ENCODE measurements at places on chromosomes 16 and 17. TPM values are rescaled to one million over a fixed set of nuclear protein-coding genes. Genes with fewer than 3 reads are reported as not detected.

- no peak for DNase-seq
Measured at GRCh38 chr17:76969598-76970172, 101.5 kb downstream of the MGAT5B start.

DNA sequence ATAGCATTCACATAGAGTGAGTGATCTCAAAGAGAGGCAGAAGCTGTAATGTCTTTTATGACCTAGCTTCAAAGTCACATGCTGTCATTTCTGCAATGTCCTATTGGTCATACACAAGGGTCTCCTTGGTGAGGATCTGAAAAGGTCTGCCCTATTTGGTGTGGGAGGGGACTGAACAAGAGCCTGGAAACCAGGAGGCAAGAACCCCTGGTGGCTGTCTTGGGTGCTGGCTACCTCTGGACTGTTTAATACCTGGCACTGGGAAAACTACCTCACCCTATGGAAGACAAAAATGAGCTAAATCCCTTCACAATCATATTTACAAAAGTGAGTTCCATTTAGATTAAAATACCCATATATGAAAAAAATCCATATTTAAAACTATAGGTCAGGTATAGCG, 9.0 kb downstream of the KCTD13 start:
- DNase-seq = no peak

- DNase-seq = no peak
Measured at GRCh38 chr17:82810644-82811430, 29.0 kb downstream of the ZNF750 start.

DNA sequence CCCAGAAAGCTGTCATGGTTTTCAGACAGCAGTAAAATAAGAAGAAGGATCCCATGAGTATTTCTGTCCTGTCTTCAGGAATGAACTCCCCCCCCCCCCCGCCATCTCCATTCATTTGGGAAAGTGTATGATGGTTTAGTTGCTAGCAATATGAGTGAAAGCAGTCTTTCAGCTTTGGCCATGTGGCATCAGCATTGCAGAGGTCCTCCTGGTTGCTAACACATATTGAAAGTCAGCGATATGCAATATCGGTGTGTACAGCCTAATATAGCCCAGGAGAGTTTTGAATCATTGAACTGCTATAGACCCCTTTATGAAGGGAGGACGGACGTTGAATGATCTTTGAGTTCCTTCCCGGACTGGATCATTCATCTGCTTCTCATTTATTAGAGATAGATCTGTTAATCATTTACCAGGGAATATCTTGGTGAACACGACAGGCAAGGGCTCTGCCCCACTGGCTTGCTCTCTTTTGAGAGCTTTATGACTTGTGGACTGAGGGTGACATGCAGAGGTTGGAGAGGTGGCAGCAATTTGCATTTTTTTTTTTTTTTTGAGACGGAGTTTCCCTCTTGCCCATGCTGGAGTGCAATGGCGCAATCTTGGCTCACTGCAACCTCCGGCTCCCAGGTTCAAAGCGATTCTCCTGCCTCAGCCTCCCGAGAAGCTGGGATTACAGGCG, 25.2 kb downstream of the DEF8 start:
- DNase-seq = no peak

GRCh38 chr17:49980703-49981197, 11.8 kb downstream of the DLX4 start:
- no peak for DNase-seq

GRCh38 chr17:44277976-44278375, 10.0 kb upstream of the SLC4A1 start:
- no peak for DNase-seq

GRCh38 chr17:12667299-12667958, 1.7 kb downstream of the MYOCD start:
- DNase-seq = no peak

- no peak for DNase-seq
Measured at GRCh38 chr17:47665655-47666054, 15.9 kb downstream of the KPNB1 start.

DNA sequence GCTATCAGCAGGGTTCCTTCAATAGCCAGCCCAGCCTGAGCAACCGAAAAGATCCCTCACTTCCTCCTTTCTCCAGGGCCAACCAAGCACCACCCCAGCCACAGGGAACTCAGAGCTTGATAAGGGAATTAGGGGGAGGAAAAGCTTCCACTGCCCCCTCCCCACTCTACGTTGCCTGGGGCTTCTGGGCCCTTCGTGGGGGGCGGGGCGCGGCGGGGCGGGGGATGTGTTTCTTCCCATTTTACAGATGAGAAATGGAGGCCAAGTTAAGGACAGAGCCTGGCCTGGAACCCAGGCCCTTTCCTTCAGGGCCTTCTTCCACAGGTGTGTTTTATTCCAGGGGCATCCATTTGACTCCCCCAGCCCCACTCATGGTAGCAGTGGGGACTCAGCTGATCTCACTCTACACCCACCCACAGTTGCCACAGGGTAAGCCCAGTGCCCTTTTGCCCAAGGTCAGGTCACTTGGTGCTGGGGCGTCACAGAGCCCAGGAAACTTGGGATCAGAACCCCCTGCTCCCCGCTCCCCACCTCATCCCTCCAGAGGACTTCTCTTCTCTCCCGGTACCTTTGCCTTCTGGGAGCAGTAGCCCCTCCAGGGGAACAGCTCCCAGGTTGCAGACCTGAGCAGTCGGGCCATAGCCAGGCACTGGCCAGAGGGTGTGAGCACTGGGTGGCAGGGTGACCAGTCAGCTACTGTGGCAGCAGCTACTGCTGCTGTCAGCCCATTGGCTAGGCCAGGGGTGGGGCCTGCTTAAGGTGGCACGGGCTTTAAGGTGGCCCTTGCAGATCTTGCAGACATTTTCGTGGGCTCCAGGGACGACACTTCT, at the start of gene LDHD:
Gene LDHD (minus strand): TSS at position 700 of the 830 bp plus-strand sequence. CDS start 60 bp downstream, at position 640.
- DNase-seq = no peak

DNA sequence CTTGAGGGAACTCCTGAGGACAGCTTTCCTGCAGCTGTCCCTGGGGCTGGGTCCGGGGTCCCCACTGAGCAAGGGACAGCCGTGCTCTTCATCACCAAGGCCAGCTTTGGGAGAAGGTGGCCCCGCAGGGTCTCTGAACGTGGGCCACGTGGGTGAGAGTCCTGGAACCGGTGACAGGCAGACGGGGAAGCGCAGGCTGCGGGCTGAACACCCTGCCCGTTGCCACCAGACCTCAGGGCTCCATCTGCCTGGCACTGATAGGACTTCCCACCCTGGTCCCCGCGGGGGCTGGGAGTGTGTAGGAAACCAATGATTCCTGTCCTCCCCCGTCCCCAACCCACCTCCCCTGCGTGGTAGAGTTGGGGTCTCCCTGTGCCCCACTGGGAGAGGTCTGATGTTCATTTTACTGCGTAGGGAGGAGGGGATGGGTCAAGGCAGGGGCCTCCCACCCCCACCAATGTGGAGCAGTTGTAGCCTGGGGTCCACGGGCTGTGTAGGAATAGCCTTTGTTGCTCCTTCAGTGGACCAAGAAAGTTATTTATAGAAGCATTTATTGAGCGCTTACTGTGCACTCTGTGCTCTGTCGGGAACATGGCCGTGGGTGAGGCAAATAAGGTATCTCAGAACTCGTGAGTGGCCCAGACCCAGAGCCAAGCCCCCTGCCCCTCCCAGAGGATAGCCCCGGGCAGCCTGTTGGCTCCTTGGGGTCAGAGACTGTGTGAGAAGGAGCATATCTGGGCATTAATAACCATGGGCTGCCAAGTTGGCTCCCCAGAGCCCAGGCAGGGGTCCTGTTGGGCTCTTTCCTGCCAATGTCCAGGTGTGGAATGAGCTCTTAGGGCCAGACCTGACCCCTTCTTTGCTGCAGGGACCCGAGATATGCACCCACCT, 1.3 kb downstream of the ADGRG1 start:
- DNase-seq = no peak

DNA sequence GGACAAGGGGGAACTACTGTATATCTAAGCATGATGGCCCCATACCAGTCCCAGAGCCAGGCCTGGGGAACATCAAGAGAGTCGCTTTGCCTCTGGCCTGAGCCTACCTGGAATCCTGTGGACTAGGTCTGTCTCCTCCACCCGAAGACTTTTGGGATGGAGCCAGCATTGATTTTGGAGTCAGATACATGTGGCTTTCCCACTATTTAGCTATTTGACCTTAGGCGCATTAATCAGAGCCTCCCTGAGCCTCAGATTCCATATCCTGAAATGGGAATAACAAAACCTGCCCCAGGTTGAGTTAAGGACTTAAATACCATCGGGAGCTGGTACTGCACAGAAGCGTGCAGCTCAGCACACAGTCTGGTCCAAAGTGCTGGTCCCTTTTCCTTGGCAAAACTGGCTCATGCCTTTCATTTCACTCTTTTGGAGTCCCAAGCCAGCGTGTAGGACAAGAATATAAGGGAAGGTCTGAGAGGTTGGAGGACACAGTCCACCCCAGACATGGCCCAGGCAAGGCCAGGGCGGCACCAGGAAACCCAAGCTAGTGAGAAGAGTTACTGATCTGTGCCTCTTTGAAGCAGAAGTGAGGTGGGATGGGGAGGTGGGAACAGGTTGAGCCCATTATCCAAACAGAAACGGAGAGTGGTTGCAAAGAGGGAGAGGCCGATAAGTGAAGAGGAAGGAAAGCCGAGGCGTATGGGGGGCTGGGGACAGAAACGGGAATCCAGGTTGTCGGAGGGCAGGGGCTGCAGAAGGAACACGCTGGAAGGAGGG, 986 bp downstream of the FA2H start:
- DNase-seq = no peak

EPX gene
- not detected for total RNA-seq

PYDC1 gene
- not detected for total RNA-seq

TTLL6 gene
- total RNA-seq = not detected

CA10 gene
- not detected for total RNA-seq

PLLP gene
- total RNA-seq = 0.34 TPM

BICDL2 gene
- 0.31 TPM for total RNA-seq

TNFRSF17 gene
- total RNA-seq = not detected
